ENCODE measurements at places on chromosomes 3 and 15.

- no peak for DNase-seq
Measured at GRCh38 chr15:69755551-69756310, 303.1 kb downstream of the RPLP1 start.

GRCh38 chr15:91589360-91589759, 264.1 kb upstream of the SLCO3A1 start:
- DNase-seq: no peak

GRCh38 chr3:64651303-64651702, 36.5 kb downstream of the ADAMTS9 start:
- no peak for DNase-seq

DNA sequence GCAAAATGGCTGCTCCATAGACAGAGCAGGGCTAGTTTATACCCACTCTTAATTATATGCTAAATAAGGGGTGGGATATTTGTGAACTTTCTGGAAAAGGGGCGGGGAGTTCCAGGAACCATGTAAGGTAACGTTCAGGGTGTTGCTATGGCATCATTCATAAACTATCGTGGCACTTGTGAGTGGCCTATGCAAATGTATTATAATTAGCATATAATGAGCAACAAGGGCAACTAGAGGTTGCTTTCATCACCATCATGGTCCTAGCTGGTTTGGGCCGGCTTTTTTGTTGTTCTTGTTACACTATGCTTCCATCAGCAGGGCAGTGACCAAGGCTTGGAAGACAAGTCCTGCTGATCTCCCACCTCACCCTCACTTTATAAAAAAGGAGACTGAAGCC, 43.2 kb upstream of the FGD5 start:
- no peak for DNase-seq

- DNase-seq: no peak
Measured at GRCh38 chr15:52224211-52224610, 33.0 kb upstream of the GNB5 start.

GRCh38 chr3:11323813-11324212, 51.6 kb downstream of the ATG7 start:
- no peak for DNase-seq

- no peak for DNase-seq
Measured at GRCh38 chr3:34808287-34808686, 831.0 kb upstream of the ARPP21 start.

DNA sequence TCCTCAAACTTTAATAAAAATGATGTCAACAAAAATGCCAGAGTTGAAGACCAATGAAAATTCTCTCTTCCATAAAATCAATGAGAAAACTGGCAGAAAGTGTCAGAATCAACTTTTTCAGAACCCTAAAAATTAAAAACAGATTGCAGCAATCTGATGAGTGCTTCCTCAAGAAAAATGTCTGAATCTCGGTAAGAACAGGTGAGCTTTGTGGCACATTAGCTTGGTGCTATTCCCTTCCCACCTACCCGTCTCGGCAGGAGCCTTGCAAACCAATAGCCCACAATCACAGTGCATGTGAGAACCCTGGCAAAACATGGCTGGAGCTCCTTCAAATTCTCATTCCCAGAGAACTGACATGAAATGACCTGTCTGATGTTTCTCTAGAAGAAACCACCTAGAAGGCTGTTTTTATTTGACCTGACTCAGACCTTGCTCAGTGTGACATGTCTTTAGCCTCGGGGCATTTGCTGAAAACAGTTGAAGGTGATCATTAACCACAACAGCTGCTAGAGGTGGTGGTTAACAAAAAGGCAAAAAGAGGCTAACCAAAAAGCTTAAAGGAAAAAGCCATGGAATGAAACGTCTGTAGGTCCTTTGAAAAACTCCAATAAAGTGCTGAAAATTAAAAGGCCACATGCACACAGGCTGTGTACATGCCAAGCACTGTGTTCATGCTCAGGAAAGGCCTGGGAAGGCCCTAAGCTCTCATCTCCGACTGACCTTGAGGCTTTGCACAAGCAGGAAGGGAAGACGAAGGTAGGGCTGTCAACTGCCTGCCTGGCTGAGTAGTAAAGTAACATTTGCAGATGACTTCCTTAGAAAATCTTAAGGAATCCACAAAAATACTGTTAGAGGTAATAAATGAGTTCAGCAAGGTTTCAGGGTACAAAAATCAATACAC, 253.0 kb upstream of the NSMCE3 start:
- no peak for DNase-seq

GRCh38 chr15:70047386-70048197, 50.1 kb downstream of the TLE3 start:
- DNase-seq: no peak

DNA sequence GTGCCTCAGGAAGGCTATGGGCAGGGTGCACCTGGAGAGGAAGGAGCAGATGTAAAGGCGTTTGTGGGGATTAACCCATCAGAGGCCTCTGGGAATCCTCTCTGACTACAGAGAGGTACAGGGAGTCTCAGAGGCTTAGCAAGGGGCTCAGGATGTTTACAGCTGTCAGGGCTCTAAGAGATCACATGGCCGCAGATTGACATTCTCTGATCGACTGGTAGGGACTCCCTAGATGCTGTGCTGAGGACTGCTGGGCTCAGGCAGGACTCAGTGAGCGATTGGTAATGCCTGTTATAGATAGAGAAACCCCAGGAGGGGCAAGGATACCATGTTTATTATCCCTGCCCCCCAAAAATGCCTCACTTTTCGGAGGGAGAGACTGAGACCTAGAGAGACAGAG, 103.5 kb downstream of the CORO2B start:
- DNase-seq: no peak

- DNase-seq: no peak
Measured at GRCh38 chr15:67785431-67785830, 39.9 kb upstream of the SKOR1 start.

DNA sequence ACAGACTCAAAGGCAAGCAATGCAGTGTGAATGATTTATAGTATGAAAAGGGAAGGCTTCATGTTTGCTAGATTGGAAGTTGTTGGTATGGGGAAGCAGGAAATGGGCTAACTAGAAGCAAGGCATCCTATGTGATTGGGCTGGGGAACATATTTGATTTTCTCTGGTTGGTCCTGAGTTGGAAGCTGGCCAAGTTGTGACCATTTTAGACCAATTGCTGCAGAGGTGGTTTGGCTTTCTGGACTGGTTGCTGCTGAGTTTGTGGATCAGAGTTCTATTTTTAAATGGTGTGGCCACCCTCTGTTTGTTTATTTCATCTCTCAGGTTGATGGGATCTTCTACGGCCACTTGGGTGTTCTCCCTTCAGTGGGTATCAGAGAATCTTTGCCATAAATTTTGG, 39.7 kb downstream of the NUDT16 start:
- DNase-seq: no peak

DNA sequence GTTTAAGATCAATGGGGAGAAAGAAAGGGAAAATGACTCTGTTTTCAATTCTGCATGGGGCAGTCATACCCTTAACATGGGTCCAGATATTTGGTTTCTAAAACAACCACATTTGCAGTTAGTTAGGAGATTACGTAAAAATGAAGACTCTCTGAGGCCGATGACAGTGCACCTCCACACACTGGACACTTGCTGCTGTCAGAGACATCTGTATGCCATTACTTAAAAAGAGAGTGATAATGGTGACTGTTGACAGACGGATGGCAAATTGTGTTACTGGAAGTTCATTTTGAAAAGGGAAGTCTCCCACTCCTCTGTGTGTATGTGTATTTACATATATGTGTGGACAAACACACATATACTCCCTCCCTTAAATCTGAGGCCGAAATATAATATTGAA, 304.5 kb upstream of the SEMA6D start:
- no peak for DNase-seq

DNA sequence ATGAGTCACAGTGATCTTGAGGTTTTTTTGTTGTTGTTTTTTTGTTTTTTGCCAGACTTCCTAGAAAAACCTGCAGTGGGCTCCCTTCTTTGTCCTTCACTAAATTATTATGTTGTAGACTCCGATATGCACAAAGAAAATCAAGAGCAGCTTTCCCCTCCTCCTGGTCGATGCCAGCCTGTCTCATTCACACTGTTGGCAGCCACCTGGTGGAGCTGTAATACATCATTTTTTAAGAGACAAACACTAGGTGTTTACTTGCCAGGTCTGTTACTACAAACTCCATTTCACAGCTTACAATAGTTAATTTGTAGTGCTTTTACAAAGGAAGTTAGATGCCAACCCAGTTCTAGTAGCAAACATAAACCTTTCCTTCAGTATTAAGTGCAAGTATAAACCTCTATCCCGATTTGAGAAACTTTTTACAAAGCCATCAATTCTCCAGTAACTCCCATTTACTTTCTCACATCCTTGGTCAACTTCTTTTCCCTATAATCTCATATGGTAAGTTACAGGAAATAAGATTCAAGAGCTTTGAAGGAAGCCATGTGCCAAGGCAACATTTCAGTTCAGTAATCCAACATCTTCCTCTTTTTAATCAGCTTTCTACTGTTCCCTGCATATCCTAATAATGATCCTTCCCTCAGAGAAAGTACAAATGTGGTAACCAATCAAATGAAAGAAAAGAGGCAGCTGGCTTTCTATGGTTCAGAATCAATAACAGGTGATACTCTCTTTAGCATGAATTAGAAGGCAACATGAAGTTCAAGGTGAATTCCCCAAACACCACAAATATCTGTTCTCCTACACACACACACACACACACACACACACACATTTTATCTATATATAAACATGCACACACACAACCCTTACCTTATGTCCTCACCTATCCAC, 14.0 kb downstream of the AAGAB start:
- no peak for DNase-seq

Data from NCI-H187 (cell line).